ENCODE measurements at places on chromosomes 6 and 20.
A peak's percentile ranks its signal among the peaks of the same experiment; 100 is the strongest.

DNA sequence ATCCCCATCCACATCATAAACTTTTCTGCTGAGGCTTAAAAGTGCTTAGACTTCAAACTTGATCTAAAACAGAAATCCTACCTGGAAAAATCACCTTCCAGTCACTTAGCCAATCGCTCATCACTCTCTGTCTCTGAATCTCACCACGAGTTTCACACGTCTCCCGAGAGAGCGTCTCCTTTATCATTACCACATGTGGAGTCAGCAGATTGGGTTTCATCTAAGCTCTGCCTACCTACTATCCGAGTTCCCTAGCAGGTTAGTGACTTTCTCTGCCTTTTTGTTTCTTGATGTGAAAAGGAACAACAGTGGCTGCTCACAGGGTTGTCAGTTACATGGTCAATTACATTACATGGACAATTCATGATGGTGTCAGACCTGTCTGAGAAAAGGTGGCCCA, 286.2 kb downstream of the ESR1 start:
- no peak for DNase-seq

- peak; percentile 41 for DNase-seq
These were observed 202.1 kb downstream of the NFATC2 start for GRCh38 chr20:51340451-51340840.

DNA sequence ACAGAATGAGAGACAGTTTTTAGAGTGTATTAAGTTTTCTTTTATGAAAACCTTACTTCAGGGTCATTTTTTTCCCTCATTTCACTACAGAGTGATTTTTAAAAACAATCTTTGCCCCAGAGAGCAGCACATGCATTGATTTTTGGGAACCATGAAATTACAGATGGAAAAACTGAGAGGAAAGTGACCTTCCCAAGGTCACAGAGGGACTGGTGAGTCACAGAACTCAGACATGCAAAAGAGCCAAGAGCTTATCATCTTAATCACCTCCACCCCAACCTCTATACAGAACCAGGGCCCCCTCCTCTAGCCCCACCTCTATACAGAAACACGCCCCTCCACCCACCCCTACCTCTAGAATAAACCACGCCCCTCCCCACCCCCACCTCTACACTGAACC, 10.7 kb downstream of the PXMP4 start:
- no peak for DNase-seq

GRCh38 chr20:37878835-37879599, 23.9 kb upstream of the VSTM2L start:
- no peak for DNase-seq

- DNase-seq: no peak
These were observed 34.6 kb downstream of the HLA-F start for GRCh38 chr6:29757701-29758293.

DNA sequence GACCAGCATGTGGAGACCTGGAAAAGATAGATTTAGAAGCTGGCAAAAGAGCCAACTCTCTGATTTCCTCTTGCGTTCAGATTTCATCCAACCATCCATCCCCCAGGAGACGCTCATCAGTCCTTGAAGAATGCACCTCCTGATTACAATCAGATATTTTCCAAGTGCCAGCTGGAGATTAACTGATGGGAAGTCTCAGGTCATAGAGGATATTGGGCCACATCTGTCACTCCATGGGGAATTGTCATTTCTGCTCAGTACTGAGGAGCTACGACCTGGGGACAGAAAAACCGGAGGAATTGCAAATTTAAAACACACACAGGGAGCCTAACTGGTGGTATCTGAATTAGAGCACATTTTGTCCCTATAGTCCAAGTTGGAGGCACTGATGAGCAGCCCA, 496.2 kb upstream of the SULF2 start:
- DNase-seq: no peak

All from iris pigment epithelial cell (primary cell).